ENCODE measurements at places on chromosomes 7 and 10. TPM values are rescaled to one million over a fixed set of nuclear protein-coding genes. Genes with fewer than 3 reads are reported as not detected.

DNA sequence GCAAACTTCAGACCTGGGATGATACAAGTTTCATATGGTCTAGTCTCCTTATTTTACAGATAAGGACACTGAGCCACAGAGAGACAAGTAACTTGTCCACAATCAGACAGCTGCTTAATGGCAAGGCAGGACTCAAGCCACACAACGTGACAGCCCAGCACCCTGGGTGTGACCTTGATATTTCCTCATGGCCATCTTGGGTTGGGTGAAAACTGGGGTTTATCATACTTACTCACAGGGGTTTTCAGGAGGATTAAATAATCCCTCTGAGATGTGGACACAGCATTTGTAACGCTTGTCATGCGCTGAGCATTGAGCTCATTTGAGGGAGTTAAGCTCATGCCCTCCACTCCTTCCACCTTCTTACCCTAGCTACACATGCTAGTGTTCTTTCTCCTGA lies 58.0 kb downstream of the ABLIM1 start:
- no peaks in the 10 kb centered on the region for H3K27me3 ChIP-seq
- DNase-seq, result no peak
- H3K4me1 ChIP-seq, result no peaks in the 10 kb centered on the region
- H3K36me3 ChIP-seq, result no peaks in the 10 kb centered on the region
- H3K27ac ChIP-seq, result no peak overlapping the region

DNA sequence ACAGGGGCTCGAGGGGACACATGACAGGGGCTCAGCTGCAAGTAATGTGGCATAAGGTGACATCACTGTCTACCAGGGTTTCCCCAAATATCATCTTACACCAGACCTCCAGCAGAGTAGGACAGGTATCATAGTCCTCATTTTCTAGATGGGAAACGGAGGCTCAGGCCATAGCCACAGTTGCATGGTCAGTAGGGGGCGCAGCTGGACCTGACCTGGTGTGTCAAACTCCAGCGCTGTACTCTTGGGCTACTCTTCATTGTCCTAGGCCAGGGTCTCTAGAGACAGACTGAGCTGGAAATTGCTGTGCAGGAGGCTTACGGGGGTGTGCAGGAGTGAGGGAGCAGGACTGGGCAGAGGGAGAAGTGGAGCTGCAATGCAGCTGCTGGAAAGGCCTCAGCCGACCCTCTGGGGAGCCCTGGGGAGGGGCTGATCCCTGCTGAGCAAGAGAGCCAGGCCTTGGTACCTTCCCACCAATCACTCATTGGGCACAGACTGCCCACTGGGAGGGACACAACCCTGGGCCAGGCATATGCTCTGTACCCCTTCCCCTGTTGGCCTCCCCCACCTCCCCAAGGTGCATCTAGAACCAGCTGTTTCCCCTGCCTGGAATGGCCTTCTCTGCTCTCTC lies 89.9 kb downstream of the CDH23 start:
- peak; percentile 85 for DNase-seq
- H3K4me1 ChIP-seq, result no peaks in the 10 kb centered on the region
- H3K27ac ChIP-seq, result no peak overlapping the region
- peaks cover 6% of the 10 kb centered on the region for H3K27me3 ChIP-seq

- no peak for DNase-seq
- H3K4me3 ChIP-seq, result no peak overlapping the region
- H3K4me1 ChIP-seq, result no peaks in the 10 kb centered on the region
These were observed 189.7 kb downstream of the ARHGAP21 start for GRCh38 chr10:24533981-24534380.

- peaks cover 4% of the 10 kb centered on the region for H3K4me1 ChIP-seq
- H3K27me3 ChIP-seq, result peaks cover 15% of the 10 kb centered on the region
- no peak overlapping the region for H3K4me3 ChIP-seq
- peaks cover 21% of the 10 kb centered on the region for H3K36me3 ChIP-seq
- no peak for DNase-seq
These were observed 3.9 kb downstream of the FAM241B start for GRCh38 chr10:69633673-69634635.

Gene PPIF
- 21.9 TPM for total RNA-seq

Gene UNCX
- total RNA-seq, result not detected

Gene BLNK
- total RNA-seq, result not detected

Data from endothelial cell (in vitro differentiated cells).